ENCODE measurements at places on chromosomes 2 and 18.

- no peak for DNase-seq
Observed at GRCh38 chr2:69181806-69182427, 168.9 kb downstream of the ANTXR1 start.

GRCh38 chr18:67733088-67733487 lies 216.6 kb upstream of the DSEL start:
- DNase-seq: no peak

DNA sequence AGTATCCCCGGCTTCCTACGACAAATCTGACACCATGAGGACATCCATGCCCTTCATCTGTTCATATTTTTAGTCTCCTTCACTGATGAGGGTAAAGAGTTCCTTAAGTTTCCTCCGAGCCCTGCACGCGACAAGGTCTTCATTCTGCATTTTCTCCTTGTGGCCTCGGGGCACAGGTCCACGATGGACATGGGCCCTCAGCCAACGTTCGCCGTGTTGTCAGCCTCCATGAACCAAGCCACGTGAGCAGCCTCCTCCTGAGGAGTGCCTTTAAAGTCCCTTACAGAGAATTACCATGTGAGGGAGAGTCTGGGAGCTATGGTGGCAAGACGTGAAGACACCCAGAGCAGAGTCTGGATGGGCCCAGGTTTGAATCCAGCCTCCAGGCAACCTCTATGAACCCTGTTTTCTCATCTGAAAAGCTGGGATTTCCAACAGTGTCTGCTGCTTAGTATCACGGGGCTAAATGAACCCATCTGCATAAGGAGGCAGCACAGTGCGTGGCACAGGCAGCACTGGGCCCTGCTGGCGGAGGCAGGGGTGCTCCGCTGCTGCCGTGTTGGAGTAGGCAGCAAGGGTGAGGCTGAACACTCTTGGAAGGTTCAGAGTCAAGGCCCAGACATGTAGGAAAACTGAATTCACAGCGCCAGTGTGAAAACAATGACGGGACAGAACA lies 54.1 kb downstream of the EIPR1 start:
- DNase-seq: no peak

DNA sequence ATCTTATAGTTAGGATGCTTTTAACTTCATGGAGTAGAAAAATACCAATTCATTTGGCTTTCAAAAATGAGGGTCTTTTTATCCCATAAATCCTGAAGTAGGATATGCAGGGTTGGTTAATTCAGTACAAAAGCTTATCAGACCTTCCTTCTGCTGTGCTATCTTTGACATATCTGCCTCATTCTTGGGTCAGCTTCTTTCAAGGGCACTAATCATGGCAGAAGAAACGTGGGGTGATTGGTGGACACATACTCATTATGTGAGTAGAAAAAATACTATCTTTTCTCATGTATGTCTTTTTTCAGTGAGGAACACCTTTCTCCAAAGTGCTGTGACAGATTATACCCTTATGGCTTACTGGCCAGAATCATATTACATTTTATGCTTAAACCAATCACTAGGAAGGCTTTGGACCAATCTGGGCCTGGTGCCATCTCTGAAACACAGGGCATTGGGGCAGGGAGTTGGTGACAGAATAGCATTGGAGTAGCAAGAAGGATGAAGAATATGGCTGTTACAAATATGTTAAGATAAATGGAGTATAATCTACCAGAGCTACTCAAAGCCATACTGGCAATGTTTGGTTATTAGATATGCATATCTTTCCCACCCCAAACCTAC lies 10.1 kb downstream of the UGP2 start:
- DNase-seq: no peak

DNA sequence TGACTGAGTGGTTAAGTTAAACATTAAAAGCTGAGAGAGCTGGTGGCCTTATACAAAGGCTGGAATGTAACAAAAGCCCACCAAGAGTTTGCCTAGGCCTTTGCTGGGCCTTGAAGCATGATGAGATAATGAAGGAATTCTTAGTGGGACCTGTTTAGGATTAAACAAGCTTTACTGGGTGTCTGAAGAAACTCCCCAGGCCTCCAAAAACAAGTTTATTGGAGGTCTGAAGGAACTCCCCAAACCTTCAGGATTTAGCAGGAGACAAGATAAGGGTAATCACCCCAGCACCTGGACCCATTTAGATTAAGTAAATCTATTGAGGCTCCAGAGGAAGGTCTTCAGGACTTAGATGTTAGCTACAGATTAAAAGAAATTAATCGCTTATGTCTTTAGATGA lies 18.7 kb downstream of the PCARE start:
- DNase-seq: no peak

- DNase-seq: no peak
Observed at GRCh38 chr2:239131521-239131920, 269.3 kb downstream of the HDAC4 start.

GRCh38 chr2:237355701-237356100 lies 58.3 kb downstream of the COL6A3 start:
- DNase-seq: no peak

GRCh38 chr2:100188326-100188725 lies 45.9 kb upstream of the AFF3 start:
- no peak for DNase-seq

DNA sequence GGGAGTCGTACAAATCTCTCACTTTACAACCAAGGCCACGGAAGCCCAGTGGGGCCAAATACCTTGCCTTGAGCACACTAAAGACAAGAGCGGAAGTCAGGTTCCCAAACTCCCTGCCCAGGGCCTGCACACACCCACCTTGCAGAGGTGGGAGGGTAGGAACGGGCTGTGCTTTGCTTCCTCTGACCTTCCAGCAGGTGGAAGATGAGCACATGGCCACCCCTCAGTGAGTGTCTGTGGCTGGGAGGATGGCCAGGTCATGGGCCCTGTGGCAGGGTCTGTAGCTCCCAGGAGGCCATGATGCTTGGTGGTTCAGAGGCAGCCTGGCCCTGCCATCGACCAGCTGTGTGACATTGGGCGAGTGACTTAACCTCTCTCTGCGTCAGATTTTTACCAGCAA lies 218.2 kb downstream of the ZBTB7C start:
- DNase-seq: no peak

DNA sequence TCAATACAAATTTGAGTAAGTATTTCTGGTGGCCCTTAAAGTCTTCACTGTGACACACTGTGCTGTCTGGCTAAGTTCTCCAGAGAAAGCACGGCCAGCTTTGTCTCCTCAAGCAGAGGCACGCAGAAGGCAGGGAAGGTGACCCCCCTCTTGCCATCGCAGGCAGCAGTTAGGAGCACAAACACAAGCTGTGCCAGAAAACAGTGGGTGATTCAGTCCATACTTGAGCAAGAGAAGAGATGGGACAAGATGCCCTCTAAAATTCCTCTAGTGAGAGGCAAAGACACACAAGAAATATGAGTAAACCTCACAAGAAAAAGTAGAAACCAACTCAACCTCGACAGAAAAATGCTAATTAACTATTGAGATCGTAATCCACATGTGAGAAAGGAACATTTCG lies 9.8 kb downstream of the MCEE start:
- DNase-seq: no peak

- no peak for DNase-seq
Observed at GRCh38 chr2:25000503-25001324, 29.0 kb upstream of the DNAJC27 start.

GRCh38 chr2:231672617-231673347 lies 35.5 kb upstream of the PTMA start:
- no peak for DNase-seq

DNA sequence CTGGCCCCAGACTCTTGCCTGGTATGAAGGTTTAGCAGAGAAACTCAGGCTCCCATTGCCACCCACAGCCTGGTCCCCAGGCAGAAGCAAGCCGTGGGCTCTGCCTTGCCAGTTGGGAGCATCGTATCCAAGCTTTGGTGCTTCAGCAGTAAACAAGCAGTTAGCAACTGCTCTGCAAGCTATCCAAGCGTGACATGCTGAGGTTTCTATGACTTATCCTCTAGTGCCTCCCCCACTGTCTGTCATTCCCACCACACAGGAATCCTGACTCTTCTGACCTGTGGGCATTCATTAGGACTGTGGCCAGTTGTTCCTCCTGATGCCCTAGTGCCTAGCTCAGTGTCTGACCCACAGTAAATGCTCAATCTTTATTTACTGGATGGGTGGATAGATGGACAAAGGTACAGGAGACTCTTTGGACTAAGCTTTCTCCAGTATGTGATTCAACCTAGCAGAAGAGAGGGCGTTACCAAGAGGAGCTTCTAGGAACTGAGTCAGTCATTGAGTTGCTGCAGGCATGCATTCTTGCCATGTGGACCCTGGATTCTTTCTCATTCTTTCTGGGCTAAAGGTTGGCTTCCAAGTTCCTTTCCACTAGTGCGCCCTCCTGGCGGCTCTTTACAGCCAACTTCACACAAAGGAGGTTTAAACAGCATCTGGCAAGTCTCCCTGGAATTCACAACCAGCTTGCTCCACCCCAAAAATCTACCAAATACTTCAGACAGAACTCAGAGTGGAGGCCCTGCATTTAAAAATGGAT lies 40.6 kb upstream of the MRPL19 start:
- DNase-seq: no peak

DNA sequence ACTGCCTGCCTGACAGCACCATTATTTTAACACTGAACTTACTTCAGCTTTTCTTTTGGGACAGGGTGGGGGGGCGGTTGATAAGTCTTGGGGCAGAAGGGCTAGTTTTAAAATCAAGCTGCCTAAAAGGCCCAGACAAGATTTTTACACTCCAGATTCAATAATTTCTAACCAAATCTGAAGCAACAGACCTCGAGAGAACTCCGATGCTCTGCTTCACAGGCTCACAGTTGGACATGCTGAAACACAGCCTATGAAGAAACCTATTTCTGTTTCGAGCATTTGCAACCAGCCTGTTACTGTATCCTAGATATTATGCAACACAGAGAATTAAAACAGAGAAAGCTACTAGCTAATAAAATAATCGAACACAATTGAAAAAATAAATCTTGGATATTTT lies 1.3 kb upstream of the MYT1L start:
- no peak for DNase-seq

DNA sequence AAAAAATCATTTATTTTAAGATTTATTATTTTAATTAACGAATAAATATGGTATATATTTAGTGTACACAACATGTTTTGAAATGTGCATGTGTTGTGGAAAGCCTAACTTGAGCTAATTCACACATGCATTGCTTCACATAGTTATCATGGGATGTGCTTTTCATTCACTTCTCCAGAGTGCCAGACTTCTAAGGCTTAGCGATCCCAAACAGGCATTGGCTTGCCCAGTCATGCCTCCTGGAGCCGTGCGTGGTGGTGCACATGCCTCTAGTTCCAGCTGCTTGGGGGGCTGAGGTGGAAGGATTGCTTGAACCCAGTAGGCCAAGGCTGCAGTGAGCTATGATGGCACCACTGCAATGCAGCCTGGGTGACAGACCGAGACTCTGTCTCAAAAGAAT lies 40.5 kb downstream of the ARHGEF4 start:
- no peak for DNase-seq

DNA sequence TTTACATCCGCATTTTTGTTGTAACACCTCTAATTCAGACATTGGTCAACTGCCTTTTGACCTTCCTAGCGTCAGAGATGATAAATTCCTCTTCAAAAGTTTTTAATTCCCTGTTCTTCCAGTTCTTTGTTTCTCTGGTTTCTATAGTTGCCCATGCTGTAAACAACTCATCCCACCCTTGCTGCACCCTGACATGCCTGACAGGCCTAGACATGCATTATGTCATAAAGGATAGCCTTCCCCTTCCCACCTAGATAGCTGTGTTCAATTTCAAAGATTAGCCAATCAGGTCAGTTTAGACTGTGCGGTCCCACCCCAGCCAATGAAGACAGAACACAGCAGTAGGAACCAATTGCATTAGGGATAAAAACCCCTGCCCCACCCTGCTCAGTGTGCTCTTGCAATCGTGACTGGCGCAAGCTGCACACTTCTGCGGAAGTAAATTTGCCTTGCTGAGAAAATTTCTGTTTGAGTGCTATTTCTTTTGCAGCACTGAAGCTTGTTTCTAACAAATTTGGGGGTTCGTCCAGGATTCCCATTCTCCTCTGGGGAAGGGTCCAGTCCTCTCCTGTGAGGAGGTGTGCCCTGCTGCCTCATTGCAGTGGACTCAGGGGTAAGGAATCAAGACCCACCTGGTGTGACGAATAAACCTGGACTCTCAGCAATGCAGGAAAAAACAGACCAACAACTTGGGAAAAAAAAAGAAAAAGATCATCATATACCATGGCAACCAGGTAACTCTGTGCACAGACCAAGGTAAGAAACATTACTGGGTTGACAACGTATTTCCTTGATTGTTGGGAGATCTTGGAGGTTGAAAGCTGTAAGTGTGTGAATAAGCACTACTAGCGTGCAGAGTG lies 9.1 kb upstream of the SAP130 start:
- DNase-seq: no peak

GRCh38 chr2:189560273-189560586 lies 20.4 kb downstream of the SLC40A1 start:
- DNase-seq: no peak

- DNase-seq: no peak
Observed at GRCh38 chr2:24050041-24050979, 769 bp downstream of the FKBP1B start.

DNA sequence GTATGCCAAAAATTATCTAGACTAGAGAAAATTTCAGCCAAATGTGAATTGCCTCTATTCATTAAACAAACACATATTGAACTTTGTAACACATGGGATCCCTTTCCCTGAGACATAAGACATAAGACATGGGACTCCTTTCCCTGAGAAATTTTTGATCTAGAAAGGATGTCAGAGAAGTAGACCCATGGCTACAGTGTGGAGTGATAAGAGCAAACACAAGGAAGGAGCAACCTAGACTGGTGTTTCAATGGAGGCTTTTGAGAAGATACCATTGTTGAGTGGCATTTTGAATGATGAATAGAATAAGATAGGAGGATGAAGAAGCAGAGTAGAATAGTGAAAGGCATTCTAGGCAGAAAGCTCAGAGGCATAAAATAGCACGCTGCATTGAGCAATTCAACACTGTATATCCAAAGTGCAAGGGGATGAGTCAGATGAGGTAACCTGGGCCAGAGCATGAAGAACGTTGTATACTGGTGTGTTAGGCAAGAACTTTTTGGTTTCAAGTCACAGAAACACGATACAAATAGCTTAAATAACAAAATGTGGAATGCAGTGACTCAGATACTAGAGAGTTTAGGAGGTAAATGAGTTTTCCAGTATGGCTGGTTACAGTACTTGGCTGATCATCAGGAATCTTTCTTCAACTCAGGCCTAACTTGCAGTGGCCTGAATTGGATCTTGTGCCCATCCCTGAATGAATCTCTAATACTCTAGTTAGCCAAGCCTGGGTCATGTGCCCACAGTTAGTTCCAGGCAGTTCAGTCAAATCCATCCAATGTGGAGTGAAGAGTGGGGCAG lies 129.8 kb upstream of the TANK start:
- DNase-seq: no peak

DNA sequence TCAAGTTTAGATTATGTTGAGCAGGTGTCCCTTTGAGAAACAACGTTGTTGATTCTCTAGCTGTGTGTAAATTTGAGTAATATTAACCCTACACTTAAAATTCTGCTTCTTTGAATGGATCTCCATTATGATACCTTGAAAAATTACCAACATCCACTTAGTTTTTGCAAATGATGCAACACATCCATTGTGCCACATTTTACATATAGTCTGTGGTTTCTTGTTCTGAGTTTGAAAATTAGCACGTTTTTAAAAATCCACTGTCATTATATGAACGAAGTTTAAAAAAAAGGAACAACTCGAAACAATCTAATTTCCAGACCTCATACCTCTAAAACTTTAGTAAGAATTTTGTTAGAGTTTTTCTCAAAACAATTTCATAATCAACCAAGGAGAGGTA lies 37.7 kb downstream of the PIK3C3 start:
- no peak for DNase-seq
